ENCODE measurements at places on chromosomes 16 and 17. TPM values are rescaled to one million over a fixed set of nuclear protein-coding genes. Genes with fewer than 3 reads are reported as not detected.

The ETV4 gene
- total RNA-seq = 0.37 TPM

The SCGB1C2 gene
- not detected for total RNA-seq

The CACNG1 gene
- not detected for total RNA-seq

The PAFAH1B1 gene
- 102 TPM for total RNA-seq

The ABCC6 gene
- 3.1 TPM for total RNA-seq

The PRR35 gene
- total RNA-seq = 0.19 TPM

The LGALS9B gene
- not detected for total RNA-seq

The SLC38A8 gene
- not detected for total RNA-seq

The MAP1LC3B gene
- 92.7 TPM for total RNA-seq

The CFAP97D1 gene
- not detected for total RNA-seq

The NHLRC4 gene
- total RNA-seq = 5.5 TPM

The HEATR9 gene
- not detected for total RNA-seq

Data from omental fat pad (tissue), 4 donors.